ENCODE measurements at places on chromosomes 12 and 14. TPM values are rescaled to one million over a fixed set of nuclear protein-coding genes. Genes with fewer than 3 reads are reported as not detected.

The LMO3 gene
- total RNA-seq = not detected

The PRIMA1 gene
- total RNA-seq = not detected

The TRIM9 gene
- 0.44 TPM for total RNA-seq

The KRT82 gene
- total RNA-seq = not detected

DNA sequence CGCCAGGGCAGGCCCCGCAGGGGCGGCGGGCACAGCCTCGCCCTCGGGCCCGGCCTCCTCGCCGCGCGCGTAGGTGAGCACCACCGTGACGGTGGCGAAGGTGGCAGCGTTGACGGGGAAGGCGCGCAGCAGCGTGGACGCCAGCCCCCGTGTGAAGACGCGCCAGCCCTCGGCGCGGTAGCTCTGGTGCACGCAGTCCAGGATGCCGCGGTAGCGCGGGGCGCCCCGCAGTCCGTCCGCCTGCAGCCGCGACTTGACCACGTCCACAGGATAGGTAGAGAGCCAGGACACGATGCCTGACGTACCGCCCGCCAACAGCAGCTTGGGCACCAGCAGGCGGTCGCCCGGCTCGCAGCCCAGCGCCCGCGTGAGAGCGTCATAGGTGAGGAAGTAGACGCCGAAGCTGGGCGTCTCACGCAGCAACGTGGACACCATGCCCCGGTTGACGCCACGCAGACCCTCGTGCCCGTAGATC, 13.9 kb downstream of the SLC25A29 start:
- H3K36me3 ChIP-seq = no peaks in the 10 kb centered on the region
- no peak overlapping the region for H3K27ac ChIP-seq
- no peak overlapping the region for H3K4me3 ChIP-seq
- peaks cover 3% of the 10 kb centered on the region for H3K4me1 ChIP-seq
- no peak for DNase-seq

GRCh38 chr14:59997449-59997848, 77.5 kb downstream of the LRRC9 start:
- DNase-seq = no peak
- H3K4me3 ChIP-seq = no peak overlapping the region
- H3K27ac ChIP-seq = no peak overlapping the region

DNA sequence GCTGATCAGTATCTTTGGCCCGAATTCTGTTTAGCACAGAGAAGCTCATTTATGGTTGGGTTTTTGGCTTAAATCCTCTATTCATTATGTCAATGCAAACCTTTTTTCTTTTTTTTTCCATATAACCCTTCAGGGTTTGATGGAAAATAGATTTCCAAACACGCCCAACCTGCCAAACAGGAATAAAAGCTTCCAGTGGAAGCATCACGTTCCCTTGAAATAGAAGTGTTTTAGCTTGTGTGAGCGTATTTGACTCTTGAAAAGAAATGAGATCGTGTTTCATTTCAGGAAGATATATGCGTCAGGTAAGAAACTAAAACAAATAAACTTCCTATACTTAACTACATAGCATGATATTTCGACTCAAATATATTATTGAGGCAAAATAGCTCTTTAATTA, at the start of gene PIK3C2G:
Gene PIK3C2G (plus strand): TSS at position 246 of the 400 bp plus-strand sequence. CDS start 20,564 bp downstream, outside the sequence.
- no peak for DNase-seq
- H3K4me1 ChIP-seq = no peaks in the 10 kb centered on the region
- no peaks in the 10 kb centered on the region for H3K36me3 ChIP-seq

- no peaks in the 10 kb centered on the region for H3K27me3 ChIP-seq
- H3K27ac ChIP-seq = no peak overlapping the region
- no peaks in the 10 kb centered on the region for H3K36me3 ChIP-seq
- no peak overlapping the region for H3K4me3 ChIP-seq
- DNase-seq = no peak
These were observed 1.1 kb downstream of the IGF1 start for GRCh38 chr12:102479099-102479885.

DNA sequence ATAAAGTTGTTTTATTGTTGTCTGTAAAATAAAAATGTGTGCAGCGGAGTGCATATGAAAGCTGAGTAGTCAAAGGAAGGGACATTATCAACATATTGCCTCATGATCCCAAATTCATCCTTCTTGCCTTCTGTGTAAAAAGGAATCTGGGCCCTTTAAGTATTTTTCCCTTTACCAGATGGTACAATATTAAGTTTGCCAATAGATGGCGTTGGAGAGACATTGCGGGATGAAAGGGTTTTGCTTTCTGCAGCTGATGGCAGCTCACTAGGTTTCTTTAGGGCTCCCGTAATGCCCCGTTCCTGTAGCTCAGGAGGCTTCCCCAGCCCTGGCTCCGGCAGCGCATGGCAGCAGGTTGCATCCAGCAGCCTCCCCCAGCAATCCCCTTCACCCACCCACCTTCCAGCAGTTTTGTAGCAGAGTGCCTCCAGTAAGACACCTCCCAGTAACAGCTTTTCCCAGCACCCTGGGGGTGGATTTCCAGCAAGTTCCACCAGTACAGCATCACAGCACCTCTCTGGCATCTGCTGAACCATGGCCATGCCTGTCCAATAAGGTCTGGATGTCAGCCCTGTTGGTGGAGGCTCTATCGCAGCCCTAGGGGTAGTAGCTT, 354.4 kb downstream of the MED13L start:
- no peaks in the 10 kb centered on the region for H3K36me3 ChIP-seq
- peaks cover 19% of the 10 kb centered on the region for H3K27me3 ChIP-seq
- no peak overlapping the region for H3K27ac ChIP-seq

- H3K36me3 ChIP-seq = peaks cover 34% of the 10 kb centered on the region
- H3K4me1 ChIP-seq = peaks cover 32% of the 10 kb centered on the region
- H3K27me3 ChIP-seq = peaks cover 2% of the 10 kb centered on the region
- H3K4me3 ChIP-seq = peak overlapping the region; percentile 88
These were observed 2.2 kb upstream of the ZFP36L1 start for GRCh38 chr14:68794851-68795596.

- H3K4me1 ChIP-seq = peaks cover 5% of the 10 kb centered on the region
- H3K27ac ChIP-seq = no peak overlapping the region
- no peaks in the 10 kb centered on the region for H3K36me3 ChIP-seq
- peaks cover 18% of the 10 kb centered on the region for H3K27me3 ChIP-seq
- no peak for DNase-seq
These were observed 6.0 kb downstream of the TMEM63C start for GRCh38 chr14:77187649-77188012.
